Stimulated activated naive CD4-positive, alpha-beta T cell (primary cell): ENCODE measurements at places on chromosomes 7 and 10.

DNA sequence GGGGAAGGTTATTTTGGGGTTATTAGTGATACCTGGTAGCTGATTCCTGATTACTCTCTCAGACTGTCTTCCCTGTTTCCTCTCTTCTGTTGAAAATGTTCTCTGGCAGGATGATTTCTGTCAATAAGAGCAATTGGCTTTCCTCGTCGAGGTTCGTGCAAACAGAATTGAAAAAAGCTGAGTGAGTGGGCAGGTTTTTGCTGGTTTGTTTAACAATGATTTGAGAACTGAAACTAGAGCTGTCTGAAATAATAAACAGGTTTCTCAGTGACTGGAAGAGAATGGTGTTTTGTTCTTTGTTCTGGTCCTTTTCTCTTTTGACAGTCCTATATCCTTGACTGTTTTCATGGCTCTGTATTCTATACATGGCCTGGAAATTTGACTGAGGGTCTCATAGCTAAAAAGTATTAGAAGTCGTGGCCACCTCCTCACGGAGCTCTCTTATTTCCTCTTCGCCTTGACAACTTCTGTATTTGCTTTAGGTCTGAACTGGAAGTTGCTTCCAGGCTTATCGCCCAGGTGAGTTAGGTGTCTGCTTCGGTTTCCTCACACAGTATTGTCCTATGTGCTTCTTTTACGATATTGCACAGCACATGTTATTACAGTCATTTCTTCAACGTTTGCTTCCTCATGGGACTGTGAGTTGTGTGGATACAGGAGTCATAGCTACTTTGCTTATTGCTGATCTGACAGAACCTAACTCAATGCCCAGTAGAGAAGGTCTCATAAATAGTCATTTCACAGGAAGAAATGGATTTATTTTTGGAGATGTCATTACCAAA, 403.6 kb downstream of the NRG3 start:
- no peak for DNase-seq

- DNase-seq: no peak
Observed at GRCh38 chr7:121730869-121731268, 142.1 kb upstream of the PTPRZ1 start.

DNA sequence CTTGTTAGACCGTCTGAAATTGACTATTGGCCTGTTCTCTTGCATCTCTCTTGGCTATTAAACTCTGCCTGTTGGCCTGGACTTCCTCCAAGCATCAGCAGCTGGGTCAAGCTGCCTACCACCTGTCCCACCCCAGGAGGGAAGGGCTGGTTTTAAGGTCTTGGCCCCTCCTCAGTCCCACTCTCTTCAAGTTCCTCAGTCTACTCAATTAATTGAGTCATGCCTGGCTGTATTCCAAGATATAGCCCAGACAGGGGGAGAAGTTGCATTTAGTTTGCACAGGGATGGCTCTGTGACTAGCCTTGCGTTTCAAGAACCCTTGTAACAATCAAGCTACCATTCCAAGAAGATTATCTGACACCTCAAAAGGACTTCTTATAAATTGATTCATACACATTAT, 113.8 kb upstream of the GLI3 start:
- no peak for DNase-seq

DNA sequence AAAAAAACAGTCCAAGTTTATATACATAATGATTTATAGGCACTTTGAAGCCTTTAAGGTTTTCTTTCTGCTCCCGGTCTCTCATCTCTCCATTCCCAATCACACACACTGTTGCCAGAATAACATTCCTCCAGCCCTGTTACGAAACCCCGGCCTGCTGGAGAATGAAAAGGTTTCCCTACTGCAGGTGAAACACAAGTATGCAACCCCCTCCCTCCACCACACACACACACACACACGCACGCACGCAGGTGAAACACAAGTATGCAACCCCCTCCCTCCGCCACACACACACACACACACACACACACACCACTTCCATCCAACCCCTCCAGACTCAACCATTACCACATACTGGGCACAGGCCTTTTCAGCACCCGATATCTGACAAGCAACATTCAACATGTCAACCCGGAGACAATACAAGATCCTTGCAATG, 87.5 kb downstream of the PARD3 start:
- DNase-seq: no peak

DNA sequence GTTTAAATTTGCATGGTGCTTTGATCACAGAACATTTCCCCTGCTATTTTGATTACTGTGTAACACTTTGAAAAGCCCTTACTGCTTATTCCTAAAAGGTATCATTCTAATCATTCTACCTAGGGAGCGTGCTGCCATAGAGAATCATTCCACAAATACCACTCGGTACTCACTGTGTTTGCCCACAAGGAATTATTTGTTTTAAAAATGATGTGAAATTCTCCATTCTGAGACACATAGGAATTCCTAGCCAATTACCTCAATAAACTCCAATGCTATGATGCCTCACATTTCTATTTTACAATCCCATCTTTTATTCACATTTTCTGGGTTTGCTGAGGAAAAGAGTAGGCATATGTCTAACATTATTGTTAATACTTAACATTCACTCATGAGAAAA, 16.2 kb upstream of the TES start:
- no peak for DNase-seq

DNA sequence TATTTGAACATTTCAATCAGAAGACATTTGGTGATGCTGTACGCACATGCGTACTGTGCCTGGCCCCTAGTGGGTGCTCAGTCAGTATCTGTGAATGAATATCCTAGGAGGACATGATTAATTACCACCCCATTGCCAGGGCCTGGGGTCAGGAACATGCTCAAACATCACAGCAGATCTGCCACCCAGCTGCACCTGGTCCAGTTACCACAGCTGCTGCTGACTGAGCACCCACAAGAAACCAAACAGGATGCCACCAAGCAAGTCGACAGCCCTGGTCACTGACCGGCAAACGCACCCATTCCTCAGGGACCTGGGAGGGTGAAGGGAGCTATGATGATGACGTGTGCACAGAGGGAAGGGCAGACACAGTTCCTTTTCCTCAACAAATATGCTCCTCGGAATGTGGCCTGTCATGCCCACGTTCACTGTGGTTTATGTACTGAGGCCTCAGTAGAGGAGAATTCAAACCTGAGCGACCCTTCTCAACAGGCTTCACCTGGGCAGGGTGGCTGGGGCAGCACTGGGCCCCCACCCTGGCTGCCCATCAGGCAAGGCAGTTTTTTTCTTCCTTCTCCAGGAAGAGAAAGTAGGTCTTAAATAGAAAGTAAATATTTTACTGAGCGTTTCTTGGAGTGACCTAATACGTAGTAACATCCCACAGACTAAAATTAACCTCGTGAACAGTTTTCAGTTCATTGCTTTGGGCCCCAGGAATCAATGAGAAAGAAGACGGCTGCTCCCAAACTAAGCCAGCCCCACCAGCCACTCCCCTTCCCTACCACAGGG, 13.4 kb downstream of the CTBP2 start:
- no peak for DNase-seq

DNA sequence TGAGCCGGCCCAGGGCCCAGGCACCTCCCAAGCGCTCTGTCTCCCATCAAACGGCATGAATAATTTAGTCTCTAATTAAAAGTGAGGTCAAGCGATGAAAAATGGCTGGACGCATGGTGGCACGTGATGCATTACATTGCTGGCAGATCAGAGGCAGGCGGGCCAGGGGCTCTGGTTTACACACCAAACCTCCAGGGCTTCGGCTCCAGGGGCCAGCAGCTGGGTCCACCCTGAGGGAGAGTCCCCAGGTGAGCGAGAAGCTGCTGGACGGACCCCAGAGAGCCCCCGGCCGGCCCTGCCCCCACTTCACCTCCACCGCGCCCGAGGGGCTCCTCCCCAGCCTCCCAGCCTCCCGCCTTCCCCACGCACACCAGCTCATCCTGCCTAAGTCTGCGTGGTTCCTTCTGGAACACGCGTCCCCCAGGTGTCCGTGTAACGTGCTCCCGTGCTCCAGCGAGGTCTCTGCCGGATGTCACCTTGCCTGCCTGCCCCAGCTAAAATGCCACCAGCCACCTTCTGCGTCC, 23.2 kb downstream of the UNCX start:
- DNase-seq: no peak

- DNase-seq: no peak
Observed at GRCh38 chr7:88396295-88396947, 89.7 kb upstream of the STEAP4 start.

GRCh38 chr10:33553748-33554571, 219.5 kb upstream of the NRP1 start:
- DNase-seq: no peak

DNA sequence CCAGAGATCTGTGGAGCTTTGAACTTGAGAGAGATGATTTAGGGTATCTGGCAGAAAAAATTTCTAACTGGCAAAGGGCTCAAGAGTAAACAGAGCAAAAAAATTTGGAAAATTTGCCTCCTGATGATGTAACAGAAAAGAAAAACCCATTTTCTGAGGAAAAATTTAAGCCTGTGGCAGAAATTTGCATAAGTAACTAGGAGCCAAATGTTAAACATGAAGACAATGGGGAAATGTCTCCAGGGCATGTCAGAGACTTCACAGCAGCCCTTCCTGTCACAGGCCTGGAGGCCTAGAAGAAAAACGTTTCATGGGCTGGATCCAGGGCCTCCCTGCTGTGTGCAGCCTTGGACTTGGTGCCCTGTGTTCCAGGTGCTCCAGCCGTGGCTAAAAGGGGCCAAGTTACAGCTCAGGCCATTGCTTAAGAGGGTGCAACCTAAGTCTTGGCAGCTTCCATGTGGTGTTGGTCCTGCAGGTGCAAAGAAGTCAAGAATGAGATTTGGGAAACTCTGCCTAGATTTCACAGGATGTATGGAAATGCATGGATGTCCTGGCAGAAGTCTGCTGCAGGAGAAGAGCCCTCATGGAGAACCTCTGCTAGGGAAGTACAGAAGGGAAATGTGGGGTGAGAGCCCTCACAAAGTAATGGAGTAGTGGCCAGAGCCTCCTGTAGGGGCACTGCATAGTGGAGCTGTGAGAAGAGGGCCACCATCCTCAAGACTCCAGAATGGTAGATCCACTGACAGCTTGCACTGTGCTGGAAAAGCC, 8.1 kb downstream of the SEMA3D start:
- no peak for DNase-seq

GRCh38 chr7:50567715-50568261, 2.6 kb upstream of the DDC start:
- DNase-seq: no peak

GRCh38 chr7:142506601-142507000, 242.7 kb upstream of the PRSS1 start:
- no peak for DNase-seq

GRCh38 chr10:11435581-11435981, 175.9 kb downstream of the USP6NL start:
- no peak for DNase-seq

- no peak for DNase-seq
Observed at GRCh38 chr10:103808780-103809179, 46.6 kb downstream of the SH3PXD2A start.

DNA sequence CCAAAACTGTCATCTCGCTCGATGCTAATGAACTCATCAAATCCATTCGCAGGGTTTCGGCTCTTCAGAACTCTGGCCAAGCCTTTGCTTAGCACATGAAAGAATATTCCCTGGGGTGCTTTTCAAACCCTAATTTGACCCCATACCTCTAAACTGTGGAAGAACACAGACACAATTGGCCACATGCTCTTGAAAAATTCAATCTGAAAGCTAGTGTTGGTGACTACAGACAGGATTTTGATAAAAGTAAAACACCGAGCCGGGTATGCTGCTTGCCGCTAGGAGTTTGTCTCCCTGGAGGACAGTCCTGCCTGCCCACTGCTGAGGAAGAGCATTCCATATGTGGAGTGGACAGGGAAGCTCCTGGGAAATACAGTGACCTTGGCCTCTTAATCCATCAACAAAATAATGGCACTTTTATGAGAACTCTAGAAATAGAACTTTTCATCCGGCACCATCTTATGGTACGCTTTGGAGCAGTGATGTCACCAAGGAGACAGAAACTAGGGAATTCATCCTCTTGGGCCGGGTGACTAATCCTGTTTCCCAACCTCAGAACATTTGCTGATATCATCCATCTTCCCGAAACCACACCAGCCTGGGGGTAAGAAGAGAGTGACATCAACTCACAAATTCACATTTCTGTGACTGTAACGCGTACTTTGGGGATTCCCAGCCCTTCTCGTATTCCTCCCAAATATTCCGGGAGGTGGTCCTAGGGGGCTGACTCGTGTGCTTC, 34.2 kb downstream of the MTURN start:
- no peak for DNase-seq

GRCh38 chr7:149147752-149148653, 750 bp downstream of the ZNF398 start:
- peak; percentile 88 for DNase-seq

GRCh38 chr7:2069472-2069860, 163.3 kb downstream of the MAD1L1 start:
- no peak for DNase-seq

GRCh38 chr7:73423519-73424488, 9.8 kb upstream of the FZD9 start:
- DNase-seq: no peak

GRCh38 chr7:86257894-86258293, 385.8 kb upstream of the GRM3 start:
- DNase-seq: no peak

GRCh38 chr10:96266118-96266770, 5.1 kb downstream of the BLNK start:
- no peak for DNase-seq

GRCh38 chr7:24152877-24153472, 131.0 kb upstream of the NPY start:
- no peak for DNase-seq

GRCh38 chr10:32941357-32941756, 16.7 kb downstream of the ITGB1 start:
- DNase-seq: no peak

GRCh38 chr7:91343996-91344629, 79.9 kb downstream of the FZD1 start:
- no peak for DNase-seq

DNA sequence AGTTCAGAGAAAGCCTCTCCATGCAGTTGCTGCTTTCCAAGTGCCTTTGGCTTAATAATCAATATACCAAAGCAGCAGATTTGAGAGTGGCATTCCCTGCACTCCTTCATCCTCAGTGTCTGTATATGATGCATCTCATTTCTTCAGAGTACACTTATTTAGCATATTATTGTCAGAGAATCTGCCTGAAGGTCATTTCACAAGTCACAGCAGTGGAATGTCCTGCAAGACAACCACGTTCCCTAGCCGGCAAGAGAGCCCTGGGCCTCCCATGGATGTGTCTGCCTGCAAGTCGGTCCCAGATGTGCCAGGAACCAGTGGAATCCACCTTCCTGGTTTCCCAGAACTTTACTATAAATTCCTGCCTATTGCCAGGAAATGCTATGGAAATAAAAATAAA, 289.4 kb upstream of the IGFBP3 start:
- DNase-seq: no peak

DNA sequence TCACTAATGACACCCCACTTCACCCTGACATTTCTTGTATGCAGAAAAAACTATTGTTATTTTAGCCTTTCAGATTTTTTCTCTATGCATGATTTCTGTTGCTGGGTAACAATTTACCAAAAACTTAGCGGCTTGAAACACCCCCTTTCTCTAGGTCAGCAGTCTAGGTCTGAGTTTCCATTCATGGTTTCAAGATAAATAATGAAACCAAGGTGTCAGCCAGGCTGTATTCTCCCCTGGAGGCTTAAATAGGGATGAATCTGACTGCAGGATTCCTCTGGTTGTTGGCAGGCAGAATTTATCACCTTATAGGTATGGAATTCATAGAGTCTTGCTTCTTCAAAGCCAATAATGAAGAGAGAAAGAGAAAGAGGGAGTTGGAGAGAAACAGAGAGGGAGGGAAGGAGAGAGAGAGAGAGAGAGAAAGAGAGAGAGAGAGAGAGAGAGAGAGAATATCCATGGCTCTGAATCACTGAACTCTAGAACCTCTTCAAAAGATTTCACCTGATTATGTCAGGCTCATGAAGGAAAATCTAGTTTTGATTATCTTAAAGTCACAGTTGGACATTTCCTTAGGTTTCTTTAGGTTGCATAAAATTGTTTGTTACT, 1224.6 kb upstream of the LRRTM3 start:
- DNase-seq: no peak
